Muscle of leg (tissue), 16 donors: ENCODE measurements at places on chromosomes 5 and 9. TPM values are rescaled to one million over a fixed set of nuclear protein-coding genes. Genes with fewer than 3 reads are reported as not detected.

Gene GPR150
- 0.15 TPM for polyA plus RNA-seq

Gene LEAP2
- 1.6 TPM for polyA plus RNA-seq

Gene PHYHD1
- 47.6 TPM for polyA plus RNA-seq

Gene ARHGEF37
- 3.5 TPM for polyA plus RNA-seq

Gene PPIC
- polyA plus RNA-seq: 23.1 TPM

Gene MCC
- polyA plus RNA-seq: 12.7 TPM

Gene MAT2B
- 51.0 TPM for polyA plus RNA-seq

Gene ZNF622
- 20.8 TPM for polyA plus RNA-seq

Gene PRDM9
- polyA plus RNA-seq: not detected

Gene GRM6
- 0.35 TPM for polyA plus RNA-seq

Gene QRFP
- polyA plus RNA-seq: 0.48 TPM

Gene CATSPER3
- polyA plus RNA-seq: 0.86 TPM

Gene TAF11L3
- polyA plus RNA-seq: not detected

Gene ERCC8
- polyA plus RNA-seq: 10.4 TPM

Gene TMEFF1
- polyA plus RNA-seq: 3.5 TPM

Gene ADGRV1
- 1.1 TPM for polyA plus RNA-seq

Gene WDR36
- polyA plus RNA-seq: 18.8 TPM

Gene PCDHGC5
- polyA plus RNA-seq: 0.57 TPM

Gene LCN1
- polyA plus RNA-seq: not detected

Gene ADGRD2
- polyA plus RNA-seq: 0.07 TPM

Gene WHRN
- polyA plus RNA-seq: 2.0 TPM

Gene OR1J1
- polyA plus RNA-seq: not detected

Gene C5orf58
- 0.24 TPM for polyA plus RNA-seq

Gene FCHO2
- polyA plus RNA-seq: 13.1 TPM

Gene PCDHGA12
- polyA plus RNA-seq: 3.6 TPM

Gene PSIP1
- polyA plus RNA-seq: 76.4 TPM

Gene UNC13B
- 16.9 TPM for polyA plus RNA-seq

Gene NPDC1
- 41.8 TPM for polyA plus RNA-seq

Gene CDC42SE2
- polyA plus RNA-seq: 25.6 TPM

Gene FRMPD1
- 12.5 TPM for polyA plus RNA-seq

Gene BARX1
- 0.18 TPM for polyA plus RNA-seq

Gene FRRS1L
- polyA plus RNA-seq: 0.48 TPM

Gene EDIL3
- 18.3 TPM for polyA plus RNA-seq

Gene C9
- 0.23 TPM for polyA plus RNA-seq

Gene EXD3
- polyA plus RNA-seq: 14.2 TPM

Gene INSYN2B
- 0.45 TPM for polyA plus RNA-seq

Gene PCDHGA4
- 1.4 TPM for polyA plus RNA-seq

Gene PCDHGA3
- polyA plus RNA-seq: 0.94 TPM

Gene CLIC3
- 0.68 TPM for polyA plus RNA-seq

Gene CDH12
- polyA plus RNA-seq: 0.78 TPM

Gene SLC6A18
- polyA plus RNA-seq: not detected

Gene CCNJL
- 4.6 TPM for polyA plus RNA-seq

Gene BNIP1
- 14.6 TPM for polyA plus RNA-seq

Gene FGD3
- 3.2 TPM for polyA plus RNA-seq

Gene PTGES2
- polyA plus RNA-seq: 41.3 TPM

Gene DMRT3
- 0.54 TPM for polyA plus RNA-seq

Gene MSMP
- polyA plus RNA-seq: not detected

Gene FAM240B
- not detected for polyA plus RNA-seq

Gene CDKN2A
- 0.23 TPM for polyA plus RNA-seq

Gene CER1
- polyA plus RNA-seq: 0.17 TPM

Gene GABBR2
- polyA plus RNA-seq: 0.83 TPM

Gene REEP2
- 12.1 TPM for polyA plus RNA-seq

Gene OTP
- polyA plus RNA-seq: not detected

Gene FABP6
- polyA plus RNA-seq: 0.38 TPM

Gene TRIM36
- 3.4 TPM for polyA plus RNA-seq

Gene SPINK1
- not detected for polyA plus RNA-seq

Gene PCDH1
- polyA plus RNA-seq: 24.7 TPM

Gene GPX8
- polyA plus RNA-seq: 57.5 TPM

Gene PCDHA7
- polyA plus RNA-seq: 0.12 TPM

Gene RLN2
- 1.5 TPM for polyA plus RNA-seq
